Activated CD4-positive, alpha-beta T cell treated with anti-CD3 and anti-CD28 coated beads, Interleukin-10, Interleukin-2, amounts not matched to agents 100 ng/mL and 50 ng/mL, durations not matched to agents 16 hours and 8 hours (primary cell): ENCODE measurements at places on chromosomes 16 and 17.
A peak's percentile ranks its signal among the peaks of the same experiment; 100 is the strongest.

DNA sequence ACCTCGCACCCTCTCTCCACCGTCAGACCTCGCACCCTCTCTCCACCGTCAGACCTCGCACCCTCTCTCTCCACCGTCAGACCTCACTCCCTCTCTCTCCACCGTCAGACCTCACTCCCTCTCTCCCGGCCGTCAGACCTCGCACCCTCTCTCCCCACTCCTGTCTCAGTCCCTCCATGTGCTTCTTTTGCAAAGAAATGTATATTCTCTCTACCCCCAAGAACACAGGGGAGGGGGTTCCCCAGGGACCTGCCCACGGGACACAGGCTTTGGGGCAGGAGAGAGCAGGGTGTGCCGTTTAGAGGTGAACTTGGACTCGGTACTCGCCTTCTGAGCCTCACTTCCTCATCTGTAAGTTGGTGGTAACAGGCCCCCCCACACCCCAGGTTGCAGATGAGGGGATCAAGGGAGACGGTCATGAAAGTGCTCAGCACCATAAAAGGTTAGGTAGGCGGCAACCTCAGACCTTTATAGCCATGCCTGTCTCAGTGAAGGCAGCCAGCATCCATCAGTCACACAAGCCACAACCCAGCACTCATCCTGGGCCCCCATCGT lies 63.7 kb downstream of the RPH3AL start:
- no peak for DNase-seq

DNA sequence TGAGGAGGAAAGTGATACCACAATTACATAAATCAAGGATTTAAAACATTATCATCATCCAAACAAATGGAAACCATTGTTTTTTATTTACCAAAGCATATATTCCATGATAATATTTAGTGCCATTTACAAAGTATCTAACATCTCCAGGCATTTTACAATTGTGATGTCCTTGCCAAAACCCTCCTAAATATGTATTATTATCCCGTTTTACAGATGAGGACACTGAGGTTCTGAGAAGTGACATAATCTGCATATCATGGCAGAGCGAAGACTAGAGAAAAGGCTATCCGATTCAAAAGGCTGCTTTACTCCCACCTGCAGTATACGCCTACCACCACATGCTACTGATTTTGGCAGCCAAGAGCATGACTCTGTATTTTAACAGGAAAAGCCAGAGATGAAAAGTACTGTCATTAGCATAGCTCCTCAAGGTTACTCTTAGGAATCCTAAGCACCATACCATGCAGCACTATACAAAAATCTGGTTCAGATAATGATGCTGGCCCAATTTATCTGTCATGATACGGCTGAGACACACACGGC lies 301.4 kb downstream of the CA10 start:
- DNase-seq, result no peak

DNA sequence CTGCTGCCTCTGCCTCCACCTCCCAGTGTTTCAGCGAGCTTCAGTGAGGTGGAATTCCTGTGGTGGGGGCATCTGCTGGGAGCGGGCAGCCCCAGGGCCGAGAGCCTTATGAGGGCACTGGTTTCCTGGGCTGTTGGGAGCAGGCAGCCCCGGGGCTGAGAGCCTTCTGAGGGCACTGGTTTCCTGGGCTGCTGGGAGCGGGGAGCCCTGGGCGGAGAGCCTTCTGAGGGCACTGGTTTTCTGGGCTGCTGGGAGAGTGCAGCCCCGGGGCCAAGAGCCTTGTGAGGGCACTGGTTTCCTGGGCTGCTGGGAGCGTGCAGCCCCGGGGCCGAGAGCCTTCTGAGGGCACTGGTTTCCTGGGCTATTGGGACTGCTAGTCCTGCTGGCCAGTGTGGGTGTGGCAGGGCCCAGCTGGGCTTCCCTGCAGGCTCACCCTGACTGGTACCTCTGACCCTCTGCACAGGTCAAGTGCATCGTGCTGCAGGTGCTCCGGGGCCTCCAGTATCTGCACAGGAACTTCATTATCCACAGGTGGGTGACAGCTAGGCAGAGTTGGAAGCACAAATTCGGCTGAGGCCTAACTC lies 5.6 kb downstream of the CDK10 start:
- no peak for DNase-seq

GRCh38 chr16:66936462-66936861 lies 1.1 kb downstream of the CES2 start:
- no peak for DNase-seq

GRCh38 chr17:66002812-66003211 lies 189.1 kb downstream of the CEP112 start:
- DNase-seq, result no peak

- no peak for DNase-seq
These were observed 61.4 kb downstream of the TMEM100 start for GRCh38 chr17:55661256-55661758.

- no peak for DNase-seq
These were observed 8.0 kb downstream of the PSMD11 start for GRCh38 chr17:32452281-32452680.

GRCh38 chr16:85220125-85220839 lies 108.0 kb upstream of the CIBAR2 start:
- DNase-seq, result no peak

DNA sequence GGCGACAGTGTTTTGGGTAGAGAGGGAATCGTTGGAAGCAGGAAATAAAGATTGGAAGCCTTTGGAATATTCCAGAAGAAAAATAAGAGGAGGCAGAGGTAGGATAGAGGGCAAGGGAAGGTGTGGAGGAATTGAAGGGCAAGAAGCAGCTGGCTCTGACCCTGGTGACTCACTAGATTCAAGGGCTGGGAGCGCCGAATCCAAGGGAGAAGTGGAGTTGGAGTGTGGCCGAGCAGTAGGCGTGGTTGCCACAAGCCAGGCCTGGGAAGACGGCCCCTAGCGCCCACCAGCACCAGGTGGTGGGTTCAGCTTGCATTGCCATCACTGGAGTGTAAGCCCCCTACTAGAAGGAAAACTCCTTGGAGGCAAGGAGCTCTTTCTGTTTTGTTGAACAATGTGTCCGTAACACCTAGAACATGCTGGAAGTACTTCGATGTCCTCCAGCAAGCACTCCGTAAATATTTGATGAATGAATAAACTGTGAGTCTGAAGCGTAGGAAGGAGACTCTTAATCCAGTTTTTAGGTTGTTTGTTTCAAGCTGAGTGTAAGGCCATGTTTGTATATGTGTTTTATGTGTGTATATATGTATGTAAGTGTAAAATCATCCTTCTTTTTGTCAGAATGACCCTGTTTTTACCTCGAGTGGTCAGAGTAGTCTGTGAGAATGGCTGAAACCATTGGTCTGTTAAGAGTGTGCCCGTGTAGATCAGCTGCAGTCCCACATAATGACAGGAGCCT lies 139.5 kb downstream of the CMIP start:
- no peak for DNase-seq

DNA sequence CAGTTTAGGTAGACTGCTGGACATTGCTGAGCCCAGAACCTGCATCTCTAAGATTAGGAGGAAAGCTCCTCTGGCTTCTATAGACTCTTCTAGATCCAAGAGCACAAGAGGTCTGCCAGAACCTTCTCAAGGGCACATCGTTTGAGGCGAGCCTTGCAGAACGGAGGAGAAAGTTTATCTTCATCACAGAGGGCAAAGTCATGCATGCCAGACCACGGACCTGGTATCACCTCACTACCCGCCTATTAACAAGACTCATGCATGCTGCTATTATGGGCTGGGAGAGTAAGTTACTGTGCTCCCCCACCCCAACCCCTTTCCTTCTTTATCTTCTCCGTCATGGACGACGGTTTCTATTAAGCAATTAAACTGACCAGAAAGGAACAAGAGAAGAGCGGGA lies 23.3 kb downstream of the MYH11 start:
- no peak for DNase-seq

GRCh38 chr17:52181782-52182181 lies 23.3 kb upstream of the CA10 start:
- no peak for DNase-seq

DNA sequence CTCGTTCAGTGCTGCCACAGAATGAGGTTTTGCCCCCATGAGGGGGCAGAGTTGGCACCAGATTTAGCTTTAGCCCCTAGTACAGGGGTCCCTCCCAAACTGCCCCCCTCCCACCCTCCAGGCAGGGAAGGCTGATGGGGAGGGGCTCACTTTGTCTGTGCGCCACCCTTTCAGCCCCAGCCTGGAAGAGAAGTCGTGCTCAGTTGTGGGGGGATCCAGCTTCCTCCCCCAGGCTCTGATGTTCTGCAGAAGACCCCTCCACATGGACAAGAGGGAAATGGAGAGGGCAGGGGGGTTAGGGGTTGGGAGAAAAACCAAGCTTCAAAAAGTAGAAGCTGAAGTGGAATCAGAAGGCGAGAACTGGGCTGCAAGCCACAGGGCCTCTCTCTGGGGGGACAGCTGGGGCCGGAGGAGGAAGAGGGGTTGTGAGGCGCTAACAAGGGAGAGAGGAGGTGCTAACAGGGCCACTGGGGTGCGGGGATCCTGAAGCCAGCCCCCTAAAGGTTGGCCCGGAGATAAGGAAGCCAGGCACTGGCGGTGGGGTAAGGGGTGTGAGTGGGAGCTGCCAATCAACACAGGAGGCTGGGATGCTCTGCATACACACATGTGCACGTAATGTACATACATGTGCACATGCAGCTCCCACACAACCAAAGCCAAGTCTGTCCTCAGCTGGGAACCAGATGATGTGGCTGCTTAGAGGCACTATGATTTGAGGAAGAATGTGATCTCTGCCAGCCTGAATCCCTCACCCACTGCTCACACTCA lies 7.0 kb upstream of the TMEM92 start:
- no peak for DNase-seq

GRCh38 chr16:63982110-63982509 lies 1139.8 kb downstream of the CDH11 start:
- no peak for DNase-seq

- DNase-seq, result no peak
These were observed 7.6 kb downstream of the ZFPM1 start for GRCh38 chr16:88460496-88461330.

DNA sequence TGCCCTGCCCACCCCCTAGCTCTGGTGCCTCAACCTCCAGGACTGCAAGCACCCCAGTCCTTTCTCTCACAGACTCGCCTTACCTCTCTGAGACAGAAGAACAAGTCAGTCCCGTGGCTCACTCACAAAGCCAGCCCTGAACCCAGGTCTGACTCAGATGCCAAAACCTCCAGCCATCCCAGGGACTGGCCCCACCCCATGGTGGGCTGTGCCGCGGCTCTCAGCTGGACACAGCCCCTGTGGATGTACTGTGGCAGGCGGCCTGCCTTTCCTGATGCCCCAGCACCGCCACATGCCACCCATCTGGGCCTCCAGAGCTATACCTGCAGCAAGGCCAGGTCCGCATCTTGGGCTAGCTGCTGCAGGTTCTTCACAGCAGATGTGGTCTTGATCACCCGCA lies 19.8 kb downstream of the MPG start:
- DNase-seq, result no peak

DNA sequence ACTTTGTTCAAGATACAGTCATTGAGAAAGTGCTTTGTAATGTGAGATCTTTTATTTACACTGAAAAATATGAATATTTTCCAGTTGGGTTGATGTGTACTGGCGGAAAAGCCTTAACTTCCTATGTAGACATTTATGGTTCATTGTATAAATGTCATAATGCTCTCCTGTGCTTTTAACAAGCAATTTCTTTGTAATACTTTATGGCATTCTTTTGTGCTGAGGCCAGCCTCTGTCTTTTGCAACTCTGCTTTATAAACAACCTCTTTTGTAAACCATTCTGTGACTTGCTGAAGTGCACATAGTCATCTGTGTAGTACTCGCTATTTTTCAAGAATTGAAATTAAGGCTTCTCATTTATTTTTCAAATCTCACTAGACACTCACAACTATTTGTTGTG lies 291.2 kb downstream of the CDH11 start:
- no peak for DNase-seq

DNA sequence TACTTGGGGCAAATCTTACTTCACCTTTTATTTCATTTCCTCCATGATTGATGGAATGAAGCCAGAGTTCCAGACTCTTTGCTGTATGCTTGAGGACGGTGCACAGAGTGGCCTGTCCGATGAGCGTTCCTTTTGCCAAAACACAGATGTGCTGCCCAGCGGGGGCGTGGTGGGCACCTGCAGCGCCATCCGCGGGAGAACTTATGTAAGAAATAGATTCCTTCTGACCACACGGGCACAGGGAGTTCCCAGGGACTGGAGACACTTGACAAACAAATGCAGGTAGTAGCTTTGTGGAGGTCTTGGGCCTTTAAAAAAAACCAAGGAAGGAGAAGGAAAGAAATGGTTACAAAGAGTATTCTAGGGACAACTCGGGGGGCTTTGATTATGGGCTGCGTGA lies 30.6 kb downstream of the CRAMP1 start:
- DNase-seq, result no peak

DNA sequence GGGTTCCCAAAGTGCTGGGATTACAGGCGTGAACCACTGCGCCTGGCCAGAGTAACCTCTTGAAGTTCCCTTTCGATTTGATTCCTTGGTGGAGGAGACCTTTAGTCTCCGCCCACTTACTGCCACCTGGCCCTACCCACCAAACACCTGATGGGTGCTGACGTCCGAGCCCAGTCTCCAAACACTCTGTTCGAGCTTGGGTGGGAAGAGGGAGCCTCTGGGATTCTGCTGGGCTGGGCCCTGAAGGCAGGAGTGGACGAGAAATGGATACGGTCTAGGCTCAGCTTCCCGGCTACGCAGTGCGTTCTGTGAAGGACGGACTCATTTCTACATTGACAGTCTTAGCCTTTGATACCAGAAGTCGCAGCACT lies 870 bp upstream of the ITGA3 start:
- peak; percentile 21 for DNase-seq

DNA sequence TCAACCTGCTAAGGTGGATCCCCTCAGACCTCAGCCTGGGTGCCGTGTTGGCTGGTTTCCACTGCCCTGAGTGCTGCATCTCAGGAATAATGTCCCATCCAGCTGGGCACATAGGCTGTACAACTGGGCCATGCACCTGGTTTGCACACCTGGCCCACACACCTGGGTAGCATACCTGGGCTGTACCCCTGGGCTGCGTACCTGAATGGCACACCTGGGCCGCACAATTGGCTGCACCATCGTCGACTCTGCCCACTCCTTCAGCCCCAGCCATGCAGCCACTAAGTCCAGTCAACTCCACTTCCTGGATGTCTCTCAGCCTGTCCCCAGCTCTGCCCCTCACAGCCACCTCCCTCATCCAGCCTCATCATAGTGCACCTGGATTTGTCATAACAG lies 7.9 kb downstream of the SLC5A10 start:
- DNase-seq, result no peak

DNA sequence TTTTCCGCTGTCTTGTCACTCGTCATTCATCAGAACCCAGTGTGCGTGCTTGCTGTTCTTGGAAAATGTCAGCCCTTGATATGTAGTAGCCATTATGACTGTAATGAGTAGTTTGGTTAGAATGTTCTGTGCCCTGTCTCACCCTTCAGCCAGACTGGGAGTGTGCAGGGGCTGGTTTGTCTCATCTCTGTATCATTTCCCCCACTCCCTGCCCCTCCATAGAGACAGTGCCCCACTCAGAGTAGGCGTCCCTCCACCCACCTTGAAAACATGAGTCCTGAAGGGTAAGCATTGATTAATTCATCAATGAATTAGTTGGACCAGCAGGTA lies 137.0 kb upstream of the PLCG2 start:
- no peak for DNase-seq
